ENCODE measurements at places on chromosomes 1 and 21. TPM values are rescaled to one million over a fixed set of nuclear protein-coding genes. Genes with fewer than 3 reads are reported as not detected.
A peak's percentile ranks its signal among the peaks of the same experiment; 100 is the strongest.

- H3K27me3 ChIP-seq = no peaks in the 10 kb centered on the region
- peaks cover 17% of the 10 kb centered on the region for H3K36me3 ChIP-seq
- peak overlapping the region; percentile 70 for H3K27ac ChIP-seq
- no peak for DNase-seq
- H3K4me3 ChIP-seq = no peak overlapping the region
These were observed 39.2 kb downstream of the SPEN start for GRCh38 chr1:15886611-15887167.

GRCh38 chr1:26771643-26772321 is 16.0 kb upstream of the PIGV start:
- no peak overlapping the region for H3K4me3 ChIP-seq
- H3K27me3 ChIP-seq = no peaks in the 10 kb centered on the region
- H3K27ac ChIP-seq = peak overlapping the region; percentile 51
- H3K4me1 ChIP-seq = peaks cover 13% of the 10 kb centered on the region
- peaks cover 87% of the 10 kb centered on the region for H3K36me3 ChIP-seq

PRR9 gene
- total RNA-seq = not detected

DNA sequence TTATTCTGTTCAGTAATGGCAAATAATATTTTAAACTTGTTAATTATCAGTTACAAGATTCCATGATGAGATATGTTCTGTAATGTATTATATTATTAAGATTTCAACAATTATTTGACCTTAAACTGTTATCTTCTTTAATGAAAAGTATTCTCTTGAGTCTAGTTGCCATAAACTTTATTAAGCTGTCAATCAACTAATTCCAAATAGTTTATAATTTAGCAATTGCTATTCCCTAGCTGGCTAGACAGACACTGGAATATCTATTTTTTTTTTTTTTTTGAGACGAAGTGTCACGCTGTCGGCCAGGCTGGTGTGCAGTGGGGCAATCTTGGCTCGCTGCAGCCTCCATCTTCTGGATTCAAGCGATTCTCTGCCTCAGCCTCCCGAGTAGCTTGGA is 3.8 kb downstream of the CMPK1 start:
- no peaks in the 10 kb centered on the region for H3K27me3 ChIP-seq
- no peak for DNase-seq
- H3K36me3 ChIP-seq = peaks cover 8% of the 10 kb centered on the region
- H3K4me3 ChIP-seq = no peak overlapping the region
- no peak overlapping the region for H3K27ac ChIP-seq

DNA sequence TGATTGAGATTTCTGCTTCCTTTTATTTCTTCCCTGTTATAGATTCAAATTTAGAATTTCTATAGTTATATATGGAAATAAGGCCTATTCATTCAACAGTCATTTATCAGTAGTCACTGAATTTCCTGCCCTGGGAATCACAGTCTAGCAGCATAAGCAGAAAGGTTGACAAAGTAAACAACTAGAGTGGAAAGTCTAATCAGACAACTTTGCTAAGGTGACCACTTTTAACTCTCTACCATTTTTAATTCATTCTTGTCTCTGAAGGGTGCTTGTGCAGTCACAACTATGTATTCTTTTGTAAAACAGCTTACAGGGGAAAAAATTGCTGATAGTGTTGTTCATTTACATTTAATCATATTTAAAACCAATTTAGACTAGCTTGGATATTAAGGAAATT is 66.1 kb upstream of the PLA2G4A start:
- H3K27ac ChIP-seq = no peak overlapping the region
- DNase-seq = no peak
- no peak overlapping the region for H3K4me3 ChIP-seq
- no peaks in the 10 kb centered on the region for H3K36me3 ChIP-seq

GRCh38 chr1:221788466-221788865 is 46.6 kb upstream of the DUSP10 start:
- H3K4me1 ChIP-seq = peaks cover 16% of the 10 kb centered on the region
- H3K4me3 ChIP-seq = no peak overlapping the region
- no peak for DNase-seq
- H3K27ac ChIP-seq = no peak overlapping the region
